BE2C (cell line): ENCODE measurements at places on chromosomes 12 and 14.

- no peak for DNase-seq
These were observed 26.1 kb upstream of the PPP2R5C start for GRCh38 chr14:101735453-101735852.

GRCh38 chr14:20772650-20773049 lies 4.4 kb downstream of the EDDM3B start:
- DNase-seq: no peak

GRCh38 chr12:2877953-2878732 lies 1.1 kb downstream of the RHNO1 start:
- DNase-seq: no peak

DNA sequence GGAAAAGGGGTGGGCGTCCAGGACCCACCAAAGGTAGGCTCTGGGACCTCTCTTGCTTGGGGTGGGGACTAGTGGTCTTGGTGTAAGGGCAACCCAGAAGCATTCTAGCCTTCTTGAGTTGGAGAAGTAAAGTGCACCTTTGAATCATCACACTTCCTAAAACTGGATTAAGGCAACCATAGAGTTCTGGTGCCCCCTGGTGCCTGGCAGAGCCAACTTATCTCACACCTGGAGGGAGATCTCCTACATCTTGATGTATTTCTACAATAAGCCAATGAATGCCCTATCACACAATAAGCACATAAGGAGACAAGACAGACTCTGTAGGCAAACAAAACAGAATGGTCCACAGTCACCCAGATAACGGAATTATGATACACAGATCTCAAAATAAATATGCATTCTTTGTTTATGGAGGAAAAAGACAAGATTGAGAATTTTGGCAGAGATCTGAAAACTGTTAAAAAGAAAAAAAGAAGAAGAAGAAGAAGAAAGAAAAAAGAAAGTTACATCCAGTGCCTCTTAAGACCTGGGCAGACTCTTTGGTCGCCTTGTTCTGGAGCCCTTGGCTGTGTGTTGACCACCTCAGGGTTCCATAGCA lies 95.9 kb upstream of the PPP2R5C start:
- DNase-seq: peak; percentile 70

- no peak for DNase-seq
These were observed 76.4 kb upstream of the ANO4 start for GRCh38 chr12:100718187-100718586.

DNA sequence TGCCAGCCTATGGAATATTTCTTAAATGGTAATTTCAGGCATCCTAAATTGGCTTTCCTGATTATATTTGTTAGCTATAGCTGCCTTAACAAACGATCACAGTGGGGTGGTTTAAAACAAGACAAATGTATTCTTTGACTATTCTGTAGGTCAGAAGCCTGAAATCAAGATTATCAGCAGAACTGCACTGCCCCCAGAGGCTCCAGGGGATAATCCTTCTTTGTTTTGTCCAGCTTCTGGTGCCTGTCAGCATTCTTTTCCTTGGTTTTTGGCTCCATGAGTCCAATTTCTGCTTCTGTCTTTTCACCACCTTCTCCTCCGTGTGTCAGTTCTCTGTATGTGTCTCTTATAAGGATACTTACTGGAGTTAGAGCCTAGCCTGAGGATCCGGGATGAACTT lies 1282.2 kb upstream of the USP15 start:
- no peak for DNase-seq

DNA sequence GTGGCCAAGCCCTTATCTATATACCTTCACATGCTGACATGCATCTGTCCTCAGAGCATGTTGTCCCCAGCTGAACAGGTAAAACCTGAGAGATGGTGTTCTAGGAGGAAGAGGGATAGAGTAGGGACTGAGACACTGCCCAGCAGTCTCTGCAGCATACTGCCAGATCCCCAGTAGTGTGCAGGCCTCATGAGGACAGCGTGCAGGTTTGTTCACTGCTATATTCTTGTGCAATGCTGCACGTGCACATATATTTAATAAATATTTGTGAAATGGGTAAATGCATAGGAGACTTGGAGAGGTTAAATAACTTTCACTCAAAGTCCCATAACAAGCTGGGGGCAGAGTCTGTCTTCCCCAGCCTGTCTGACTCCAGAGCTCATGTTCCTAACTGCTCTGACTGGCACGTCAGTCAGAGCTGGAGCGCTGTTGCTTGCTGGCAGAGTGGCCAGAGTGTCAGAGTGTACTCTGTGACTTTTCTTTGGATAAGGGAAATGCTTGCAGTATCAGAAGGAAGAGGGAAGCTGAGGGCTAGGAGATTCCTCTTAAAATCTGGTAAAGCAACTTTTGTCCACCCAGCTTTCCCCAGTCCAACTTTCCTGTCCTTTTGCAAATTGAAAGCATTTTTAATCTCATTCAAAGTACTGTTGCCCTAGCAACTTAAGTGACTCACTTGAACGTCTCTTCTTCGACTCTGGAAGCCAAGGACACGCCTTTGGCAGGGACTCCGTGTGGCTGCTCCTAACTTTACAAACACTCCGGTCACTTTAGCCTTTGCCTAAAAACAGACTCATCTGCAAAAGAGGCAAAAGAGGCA lies 14.9 kb upstream of the POLR3B start:
- no peak for DNase-seq

GRCh38 chr12:104643819-104644669 lies 187.3 kb downstream of the CHST11 start:
- DNase-seq: peak; percentile 61
